ENCODE measurements at places on chromosomes 7 and 10.

DNA sequence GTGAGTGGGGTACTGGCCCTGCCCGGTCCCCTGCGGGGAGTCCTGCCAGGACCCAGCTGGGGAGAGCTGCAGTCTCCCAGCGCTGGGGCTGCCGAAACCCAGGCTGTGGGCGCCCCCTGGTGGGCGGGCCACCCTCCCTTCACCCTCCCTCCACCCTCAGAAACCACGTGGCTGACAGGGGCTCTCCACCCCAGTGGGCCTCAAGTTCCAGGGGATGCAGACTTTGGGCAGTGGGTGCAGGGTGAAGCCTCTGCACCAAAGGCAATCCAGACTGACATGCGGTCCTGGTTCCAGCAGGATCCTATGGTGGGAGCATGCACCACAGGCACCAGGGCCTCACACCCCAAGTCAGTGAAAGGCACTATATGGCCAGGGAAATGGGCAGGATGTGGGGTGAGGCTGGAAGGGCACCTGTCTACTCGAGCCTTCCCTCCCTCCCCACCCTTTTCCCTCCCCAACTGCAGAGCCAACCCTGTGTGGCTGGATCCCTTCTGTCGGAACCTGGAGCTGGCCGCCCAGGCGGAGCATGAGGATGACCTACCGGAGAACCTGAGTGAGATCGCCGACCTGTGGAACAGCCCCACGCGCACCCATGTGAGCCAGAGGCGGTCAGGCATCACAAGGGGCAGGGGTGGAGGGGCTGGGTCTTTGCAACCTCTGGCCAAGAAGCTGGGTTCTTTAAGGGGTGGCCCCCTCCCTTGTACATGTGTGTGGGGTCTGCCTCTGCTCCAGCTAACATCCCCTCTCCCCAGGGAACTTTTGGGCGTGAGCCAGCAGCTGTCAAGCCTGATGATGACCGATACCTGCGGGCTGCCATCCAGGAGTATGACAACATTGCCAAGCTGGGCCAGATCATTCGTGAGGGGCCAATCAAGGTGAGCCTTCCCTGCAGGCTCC, 38.8 kb downstream of the PSAP start:
- peak; percentile 74 for DNase-seq

DNA sequence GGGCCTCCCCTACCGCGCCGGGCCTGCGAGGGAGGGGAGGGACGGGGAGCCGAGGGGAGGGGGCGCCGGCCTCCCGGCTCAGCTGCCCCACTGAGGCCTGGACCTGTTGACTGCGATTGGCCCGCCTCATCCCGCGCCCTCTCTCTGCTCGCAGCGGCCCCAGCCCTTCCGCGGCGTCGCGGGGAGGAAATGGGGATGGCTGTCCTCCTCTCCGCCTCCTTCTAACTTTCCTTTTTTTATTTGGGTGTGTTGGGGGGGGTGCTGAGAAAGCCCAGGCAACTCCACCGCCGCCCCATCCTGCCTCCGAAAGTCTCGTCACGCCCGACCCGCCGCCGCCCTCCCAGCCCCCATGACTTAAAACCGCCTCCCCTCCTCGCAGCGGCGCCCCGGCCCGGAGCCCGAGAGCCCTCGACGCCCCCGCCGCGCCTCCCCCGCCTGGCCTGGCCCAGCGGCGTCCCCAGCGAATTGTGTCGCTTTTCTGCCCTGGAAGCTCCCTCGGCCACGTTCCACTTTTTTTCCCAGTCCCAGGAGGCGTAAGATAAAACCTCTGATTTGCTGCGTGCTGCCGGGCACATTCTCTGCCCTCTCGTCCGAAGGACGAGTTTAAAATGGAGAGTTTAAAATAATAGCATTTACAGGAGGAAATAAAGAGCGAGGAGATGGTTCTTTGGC, 842 bp upstream of the SKIDA1 start:
- DNase-seq = peak; percentile 91

DNA sequence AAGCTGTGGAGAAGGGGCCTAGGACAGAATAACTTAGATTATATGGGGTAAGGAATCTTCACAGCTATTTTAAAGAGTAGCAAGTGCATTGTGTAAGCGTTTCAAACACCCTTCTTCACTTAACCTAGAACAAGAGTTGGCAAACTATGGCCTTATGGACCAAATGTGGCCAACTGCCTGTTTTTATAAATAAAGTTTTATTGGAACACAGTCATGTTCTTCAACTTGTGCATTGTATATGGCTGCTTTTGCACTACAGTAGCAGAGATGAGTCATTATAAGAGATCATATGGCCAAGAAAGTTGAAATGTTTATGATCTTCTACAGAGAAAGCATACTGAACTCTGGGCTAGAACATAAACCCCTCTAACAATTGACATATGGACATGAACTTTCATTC, 187.8 kb downstream of the ETV1 start:
- DNase-seq = no peak

- no peak for DNase-seq
Observed at GRCh38 chr7:25288556-25289307, 60.4 kb upstream of the NPVF start.

- no peak for DNase-seq
Observed at GRCh38 chr10:1048349-1048731, 579 bp downstream of the IDI1 start.

- DNase-seq = no peak
Observed at GRCh38 chr7:20152511-20152910, 64.7 kb downstream of the MACC1 start.

GRCh38 chr7:41439515-41439879, 263.4 kb downstream of the INHBA start:
- DNase-seq = no peak
